ENCODE measurements at places on chromosomes 1 and 21.

GRCh38 chr1:176976225-176976624 lies 188.3 kb downstream of the ASTN1 start:
- H3K4me3 ChIP-seq, result no peak overlapping the region
- H3K36me3 ChIP-seq, result no peaks in the 10 kb centered on the region
- H3K4me1 ChIP-seq, result no peaks in the 10 kb centered on the region
- no peak overlapping the region for H3K27ac ChIP-seq
- H3K27me3 ChIP-seq, result no peaks in the 10 kb centered on the region

- no peak overlapping the region for H3K4me3 ChIP-seq
- peaks cover 3% of the 10 kb centered on the region for H3K27me3 ChIP-seq
- H3K4me1 ChIP-seq, result no peaks in the 10 kb centered on the region
- no peaks in the 10 kb centered on the region for H3K36me3 ChIP-seq
Measured at GRCh38 chr1:245217853-245218608, 63.2 kb downstream of the KIF26B start.

GRCh38 chr1:189269011-189269410 lies 1208.7 kb downstream of the BRINP3 start:
- DNase-seq, result no peak
- H3K27ac ChIP-seq, result no peak overlapping the region

GRCh38 chr1:54861070-54861761 lies 25.8 kb downstream of the DHCR24 start:
- no peak overlapping the region for H3K27ac ChIP-seq
- no peaks in the 10 kb centered on the region for H3K27me3 ChIP-seq
- H3K36me3 ChIP-seq, result peaks cover 28% of the 10 kb centered on the region
- DNase-seq, result no peak
- H3K4me1 ChIP-seq, result no peaks in the 10 kb centered on the region

- H3K4me3 ChIP-seq, result no peak overlapping the region
- H3K36me3 ChIP-seq, result peaks cover 8% of the 10 kb centered on the region
- H3K27me3 ChIP-seq, result no peaks in the 10 kb centered on the region
- DNase-seq, result no peak
- no peak overlapping the region for H3K27ac ChIP-seq
- peaks cover 10% of the 10 kb centered on the region for H3K4me1 ChIP-seq
Measured at GRCh38 chr1:19000065-19000464, 43.6 kb upstream of the IFFO2 start.

GRCh38 chr1:11071463-11072215 lies 11.8 kb upstream of the SRM start:
- no peak for DNase-seq
- H3K4me1 ChIP-seq, result peaks cover 8% of the 10 kb centered on the region
- no peaks in the 10 kb centered on the region for H3K27me3 ChIP-seq
- H3K4me3 ChIP-seq, result no peak overlapping the region

DNA sequence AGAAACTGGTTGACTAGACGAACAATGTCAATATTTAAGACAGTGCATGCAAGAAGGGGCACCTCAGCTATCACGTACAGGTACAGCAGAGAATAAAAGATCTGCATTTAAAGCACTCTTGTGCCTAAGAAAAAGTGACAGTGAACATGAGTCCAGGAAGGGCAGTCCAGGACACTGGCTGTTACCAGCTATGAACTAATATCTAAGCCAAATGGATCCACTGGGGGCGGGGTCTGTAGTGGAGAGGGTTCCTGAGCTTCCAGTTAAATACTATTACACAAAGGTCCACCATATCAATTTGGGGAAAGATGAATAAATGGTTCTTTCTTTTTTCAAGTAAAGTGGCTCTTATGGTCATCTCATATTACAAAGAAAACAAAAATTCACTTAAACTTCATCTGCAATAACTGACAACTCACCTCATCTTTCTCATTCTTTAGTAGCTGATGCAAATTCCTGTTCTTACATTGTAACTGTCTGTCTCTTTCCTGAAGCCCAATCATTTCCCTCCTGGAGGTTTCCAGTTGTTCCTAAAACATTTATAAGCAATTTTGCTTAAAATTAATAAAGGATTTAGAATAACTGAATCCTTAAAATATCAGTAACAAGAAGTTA lies 24.5 kb downstream of the SSX2IP start:
- H3K27me3 ChIP-seq, result no peaks in the 10 kb centered on the region
- H3K27ac ChIP-seq, result no peak overlapping the region
- H3K36me3 ChIP-seq, result peaks cover 6% of the 10 kb centered on the region
- no peak overlapping the region for H3K4me3 ChIP-seq
- no peak for DNase-seq
- no peaks in the 10 kb centered on the region for H3K4me1 ChIP-seq

All from activated naive CD8-positive, alpha-beta T cell treated with anti-CD3 and anti-CD28 coated beads for 36 hours (primary cell).